Heart right ventricle (tissue), 16 donors: ENCODE measurements at places on chromosomes 11 and 22. TPM values are rescaled to one million over a fixed set of nuclear protein-coding genes. Genes with fewer than 3 reads are reported as not detected.

The SPI1 gene
- total RNA-seq = 5.1 TPM

The TUBA8 gene
- total RNA-seq = 149 TPM

The ACTN3 gene
- total RNA-seq = 0.24 TPM

The CD248 gene
- 5.3 TPM for total RNA-seq

The KCNK7 gene
- 0.35 TPM for total RNA-seq

The CD3E gene
- 12.2 TPM for total RNA-seq

DNA sequence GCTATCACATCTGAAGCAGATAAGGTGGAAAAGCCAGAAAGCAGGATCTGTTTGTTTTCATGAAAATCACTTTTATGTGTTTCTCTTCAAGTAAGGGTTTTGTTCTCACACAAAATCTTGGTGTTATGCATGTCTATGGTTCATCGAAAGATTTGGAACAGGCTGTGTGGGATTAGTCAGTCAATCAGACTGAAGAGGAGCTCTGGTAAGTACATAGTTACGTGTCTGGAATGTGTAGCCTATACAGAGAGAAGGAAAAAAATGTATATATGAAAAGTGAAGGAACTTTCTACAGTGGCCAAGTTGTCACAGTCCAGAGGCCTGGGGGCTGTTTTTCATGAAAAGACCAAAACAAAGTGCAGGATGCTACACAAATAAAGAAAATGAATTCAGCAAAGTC, 156.7 kb downstream of the CNTN5 start:
- no peak for DNase-seq

- no peak for DNase-seq
These were observed 866.6 kb downstream of the BRD1 start for GRCh38 chr22:48960980-48961660.

GRCh38 chr11:123429913-123430720, at the start of gene GRAMD1B:
Gene GRAMD1B (plus strand): TSS chr11:123430269. CDS start chr11:123430793, 524 bp downstream.
- DNase-seq = peak; percentile 53

- peak; percentile 30 for DNase-seq
These were observed 282 bp downstream of the MPPED2 start for GRCh38 chr11:30585892-30586250.

- DNase-seq = no peak
These were observed 924 bp downstream of the C11orf65 start for GRCh38 chr11:108466405-108466804.

DNA sequence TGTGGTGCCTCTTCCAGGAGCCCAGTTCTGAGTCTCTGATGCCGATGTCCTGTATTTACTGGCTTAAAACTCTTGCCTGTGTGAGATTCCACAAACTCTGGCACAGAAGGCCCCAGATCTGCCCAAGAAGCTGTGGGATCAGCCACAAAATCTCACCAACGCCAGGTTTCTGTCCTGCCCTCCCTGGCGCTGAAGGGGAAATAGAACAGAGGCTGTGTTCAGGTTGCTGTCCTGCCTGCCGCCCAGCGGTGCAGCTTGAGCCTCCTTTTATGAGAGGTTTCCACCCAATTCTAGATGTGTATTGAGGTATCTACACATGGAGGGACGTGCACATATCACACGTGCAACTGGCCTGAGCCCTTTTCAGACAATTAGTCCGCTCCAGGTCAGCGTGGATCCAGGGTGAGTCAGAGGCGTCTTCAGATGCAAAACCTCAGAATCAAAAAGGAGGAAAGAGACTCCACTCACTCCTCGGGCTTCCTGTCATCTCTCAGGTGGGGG, 2.2 kb downstream of the TMEM80 start:
- no peak for DNase-seq

GRCh38 chr11:34744511-34744910, 123.6 kb downstream of the EHF start:
- no peak for DNase-seq

- no peak for DNase-seq
These were observed 42.6 kb downstream of the MAP6 start for GRCh38 chr11:75625991-75626888.

- no peak for DNase-seq
These were observed 1.6 kb downstream of the APOL2 start for GRCh38 chr22:36237462-36238372.

DNA sequence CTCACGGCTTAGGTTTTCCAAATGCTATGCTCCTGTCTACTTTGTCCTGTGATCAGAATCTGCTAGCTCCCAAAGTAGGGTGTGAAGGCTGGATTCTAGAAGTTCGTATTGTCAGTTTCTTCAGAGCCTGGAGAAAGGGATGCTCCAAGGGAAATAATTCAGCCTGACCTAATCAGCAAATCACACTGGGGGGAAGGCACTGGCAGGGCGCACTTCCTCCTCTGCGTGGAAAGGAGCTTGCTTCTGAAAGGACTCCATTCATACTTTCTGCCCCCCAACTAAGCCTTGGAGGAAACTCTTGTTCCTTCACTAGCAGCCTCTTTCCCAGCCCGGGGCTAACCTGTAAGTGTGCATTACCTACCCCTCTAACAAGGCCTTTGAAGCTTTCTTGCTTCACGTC, 165.9 kb downstream of the NAV2 start:
- no peak for DNase-seq

DNA sequence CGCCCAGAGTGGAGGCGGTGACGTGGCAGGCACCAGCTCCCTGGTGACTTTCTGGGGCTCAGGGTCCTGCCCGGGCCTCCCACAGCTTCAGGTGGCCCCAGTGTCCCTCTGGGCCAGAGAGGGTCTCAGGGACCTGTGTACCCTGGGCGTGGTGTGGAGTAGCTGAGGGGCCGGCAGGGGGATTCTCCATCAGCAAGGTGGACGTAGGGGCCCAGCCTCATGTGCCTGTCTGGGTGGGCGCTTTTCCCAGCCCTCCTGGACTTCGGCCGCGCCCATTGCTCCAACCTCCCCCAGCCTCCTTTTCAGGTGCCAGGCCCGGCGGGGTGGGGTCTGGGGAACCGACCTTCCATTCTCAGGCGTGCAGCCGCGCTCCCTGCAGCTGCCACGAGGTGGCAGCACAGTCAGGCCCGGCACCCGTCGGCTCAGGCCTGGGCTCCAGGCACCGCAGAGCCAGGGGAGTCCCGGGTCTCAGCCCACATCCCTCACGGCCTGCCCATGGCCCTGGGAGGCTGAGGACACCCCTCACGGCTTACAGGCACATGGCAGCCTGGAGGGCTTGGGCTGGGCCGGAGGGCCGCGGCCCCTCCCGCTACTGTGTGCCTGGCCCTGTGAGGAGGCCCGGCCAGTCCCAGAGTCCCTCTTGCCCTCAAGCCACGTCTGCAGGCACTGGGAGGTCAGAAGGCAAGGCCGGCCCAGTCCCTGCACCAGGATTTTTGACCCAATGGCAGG, 19.9 kb upstream of the MUC5B start:
- peak; percentile 64 for DNase-seq

DNA sequence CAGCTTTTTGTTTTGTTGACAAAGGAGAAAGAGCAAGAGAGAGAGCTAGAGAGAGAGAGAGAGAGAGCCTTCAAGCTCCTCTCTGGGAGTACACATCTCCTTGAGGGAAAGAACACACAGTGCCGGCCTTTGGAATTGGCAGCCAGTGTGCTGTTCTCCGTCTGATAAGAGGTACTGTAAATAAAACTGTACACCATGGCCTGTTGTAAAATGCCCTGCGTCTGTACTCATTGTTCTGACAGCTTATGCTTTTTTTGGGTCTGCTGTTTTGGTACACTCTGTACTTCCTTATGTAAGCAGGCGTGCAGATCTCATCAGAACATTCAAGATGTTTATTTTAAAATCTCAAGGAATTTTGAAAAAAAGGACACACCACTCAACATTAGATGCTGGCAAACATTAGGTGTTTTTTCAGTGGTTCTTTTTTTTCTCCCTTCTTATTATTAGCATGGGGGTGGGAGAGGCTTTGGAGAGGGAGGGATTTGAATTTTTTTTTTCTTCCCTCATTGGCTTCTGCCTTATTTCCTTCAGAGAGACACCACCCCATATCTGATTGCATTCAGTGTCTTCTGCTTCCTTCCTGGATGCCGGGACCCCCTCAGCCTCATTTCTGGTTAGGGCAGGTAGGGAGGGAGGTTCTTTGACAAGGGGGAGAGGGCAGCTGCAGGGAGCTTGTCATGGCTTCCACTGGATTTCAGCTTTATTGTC, 116.8 kb upstream of the NNMT start:
- DNase-seq = peak; percentile 76

GRCh38 chr11:2223153-2223794, 47.1 kb downstream of the ASCL2 start:
- no peak for DNase-seq

DNA sequence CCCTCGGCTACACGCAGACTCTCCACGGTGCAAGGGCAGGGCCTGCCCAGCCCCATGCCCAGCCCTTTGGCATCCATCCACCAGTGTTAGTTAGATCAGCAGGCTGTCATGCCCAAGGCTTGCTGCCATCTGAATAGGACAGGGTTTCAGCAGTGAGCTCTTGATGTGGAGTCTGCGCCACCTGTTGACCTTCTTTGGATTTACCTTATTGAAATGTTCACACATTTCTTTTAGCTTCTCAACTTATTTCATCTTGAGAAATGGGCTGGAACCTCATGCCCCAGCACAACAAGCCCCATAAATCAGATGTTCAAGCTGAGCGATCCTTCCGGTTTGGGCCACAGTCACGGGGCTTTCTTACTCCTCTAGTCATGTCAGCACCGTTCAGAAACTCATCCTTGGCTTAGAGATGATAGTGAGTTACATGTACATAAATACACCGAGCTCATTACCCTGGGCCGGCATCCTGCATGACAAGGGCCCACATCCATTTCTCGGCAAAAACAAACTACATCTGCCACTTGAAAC, 61.7 kb downstream of the PARVB start:
- peak; percentile 86 for DNase-seq
